Stimulated activated CD4-positive, alpha-beta T cell treated with anti-CD3 and anti-CD28 coated beads, Interleukin-4, amount 100 ng/mL, for 1 hour (primary cell): ENCODE measurements at places on chromosomes 5 and 9.
A peak's percentile ranks its signal among the peaks of the same experiment; 100 is the strongest.

DNA sequence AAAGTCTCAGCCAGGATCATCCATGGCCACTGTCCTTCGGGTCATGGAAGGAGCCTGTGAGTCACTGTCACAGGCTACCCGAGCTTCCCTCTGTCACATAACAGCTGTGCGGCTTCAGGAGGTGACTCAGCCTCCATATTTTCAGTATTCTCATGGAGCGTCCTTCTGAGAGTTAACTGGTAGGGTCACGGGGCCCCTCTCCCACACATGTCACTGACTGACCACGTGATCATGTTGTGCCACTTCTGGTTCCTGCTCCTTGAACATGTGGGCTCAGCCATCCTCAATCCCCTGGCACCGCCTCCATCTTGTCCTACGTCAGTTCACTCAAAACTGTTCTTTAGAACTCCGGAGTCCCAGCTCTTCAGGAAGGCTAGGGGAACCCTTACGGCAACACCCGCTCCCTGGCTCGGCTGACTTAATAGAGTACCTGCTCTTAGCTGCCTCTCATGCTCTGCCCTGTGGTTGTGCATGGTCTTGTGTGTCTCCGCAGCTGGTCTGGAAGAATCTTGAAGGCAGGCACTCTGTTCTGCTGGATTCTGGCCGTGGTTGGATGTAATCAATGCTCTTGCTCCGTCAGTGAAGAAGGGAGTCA, 182.8 kb downstream of the ICE1 start:
- DNase-seq: no peak

DNA sequence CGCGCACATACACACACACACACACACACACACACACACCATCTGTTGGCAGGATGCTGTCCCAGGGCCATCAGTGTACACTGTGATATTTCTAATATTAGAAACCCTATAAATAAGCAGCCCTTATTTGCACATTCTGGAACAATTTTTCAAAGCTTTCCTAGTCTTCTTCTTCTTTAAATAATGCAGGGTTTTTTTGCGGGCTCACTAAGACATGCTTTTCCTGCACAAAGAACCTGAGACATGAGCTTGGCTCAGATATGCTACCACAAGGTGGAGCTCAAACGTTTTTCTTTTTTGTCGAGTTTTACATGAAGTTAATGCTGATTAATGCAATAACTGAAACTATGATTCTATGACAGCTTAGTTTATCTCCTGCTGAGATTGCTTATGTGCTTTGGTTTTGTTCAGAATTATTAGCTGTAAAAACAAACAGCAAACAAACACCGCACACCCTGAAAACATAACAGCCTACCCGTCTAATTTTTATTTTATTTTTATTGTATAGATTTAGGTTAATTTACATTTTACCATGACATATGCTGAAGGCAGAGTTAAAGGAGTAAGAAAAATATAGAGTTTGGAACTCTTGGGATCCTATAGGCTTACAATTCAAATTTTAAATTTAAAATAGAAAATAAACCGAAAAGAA, 95.8 kb downstream of the ALDH1A1 start:
- DNase-seq: no peak

- DNase-seq: no peak
These were observed 100.4 kb downstream of the TRIM36 start for GRCh38 chr5:115069087-115069968.

GRCh38 chr9:133726401-133727276, 11.5 kb downstream of the SARDH start:
- peak; percentile 67 for DNase-seq

DNA sequence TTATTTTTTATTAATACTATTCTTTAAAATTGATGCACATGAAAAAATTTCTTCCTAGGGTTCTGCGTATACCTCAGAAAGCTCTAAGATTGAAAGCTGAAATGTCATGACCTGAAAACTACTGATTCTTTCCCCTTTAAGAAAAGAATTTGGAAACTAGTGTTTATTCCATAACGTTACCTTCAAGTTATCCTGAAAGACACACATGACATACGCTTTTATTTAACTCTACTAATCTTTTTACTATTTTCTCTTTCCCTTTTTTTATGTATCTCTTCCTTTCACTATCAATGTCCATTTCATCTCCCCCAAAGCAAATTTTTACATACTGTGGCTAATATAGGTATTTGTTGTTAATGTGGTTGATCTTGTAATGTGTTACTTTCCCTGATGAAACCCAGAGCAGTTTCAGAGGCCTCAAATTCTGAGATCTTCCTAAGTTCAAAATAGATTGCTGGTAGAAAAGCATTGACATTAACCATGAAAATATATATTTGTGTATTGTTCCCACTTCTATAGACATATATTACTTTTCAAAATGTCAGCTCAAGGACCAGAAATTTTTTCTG, 7.4 kb downstream of the NIPBL start:
- DNase-seq: no peak

DNA sequence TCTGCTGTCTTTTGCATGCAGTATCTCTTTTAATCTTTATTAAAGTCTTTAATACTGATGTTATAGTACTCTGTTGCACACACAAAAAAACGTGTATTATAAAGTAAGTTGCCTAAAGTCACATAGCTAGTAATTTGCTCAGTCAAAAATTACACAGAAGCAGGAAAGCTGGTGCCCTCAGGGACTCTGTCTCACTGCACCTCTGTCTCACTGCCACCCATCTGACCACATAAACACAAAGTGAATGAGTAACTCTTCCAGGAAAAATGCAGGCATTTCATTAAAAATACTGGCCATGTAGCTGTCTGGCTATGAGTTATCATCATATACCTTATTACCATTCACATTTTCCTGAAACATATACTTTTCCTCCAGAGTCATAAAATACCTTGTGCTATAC, 591.7 kb downstream of the CSNK1G3 start:
- no peak for DNase-seq

DNA sequence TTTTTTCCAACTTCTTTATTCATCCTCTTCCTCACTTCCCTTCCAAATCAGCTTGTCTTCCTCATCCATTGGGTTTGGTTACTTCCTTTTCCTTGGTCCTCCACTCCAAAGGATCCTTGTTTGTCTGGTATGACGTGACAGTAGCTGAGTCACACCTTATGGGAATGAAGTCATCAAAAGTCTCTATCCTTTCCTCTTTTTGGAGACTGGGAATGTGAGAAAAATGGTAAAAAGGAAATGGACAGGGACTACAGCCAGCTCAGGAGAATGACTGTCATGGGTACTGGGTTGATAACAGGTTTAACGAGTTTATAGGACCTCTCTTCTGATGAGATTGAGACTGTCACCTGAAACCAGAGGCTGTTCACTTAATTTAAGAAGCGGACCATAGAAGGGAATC, 76.2 kb upstream of the MYO10 start:
- no peak for DNase-seq

DNA sequence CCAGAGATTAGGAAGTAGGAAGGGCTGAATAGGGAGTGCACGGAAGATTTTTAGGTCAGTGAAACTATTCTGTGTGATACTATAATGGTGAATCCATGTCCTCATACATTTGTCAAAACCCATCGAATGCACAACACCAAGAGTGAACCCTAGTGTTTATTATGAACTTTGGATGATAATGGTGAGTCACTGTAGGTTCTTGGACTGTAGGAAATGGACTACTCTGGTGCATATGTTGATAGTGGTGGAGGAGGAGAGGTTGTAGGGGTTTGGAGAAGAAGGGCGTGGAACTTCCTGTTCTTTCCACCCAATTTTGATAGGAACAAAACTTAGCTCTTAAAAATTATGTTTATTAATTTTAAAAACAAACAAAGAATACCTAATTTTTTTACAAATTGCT, 14.3 kb downstream of the CTSL start:
- no peak for DNase-seq

GRCh38 chr9:114369216-114370130, 18.3 kb downstream of the AKNA start:
- DNase-seq: no peak

- no peak for DNase-seq
These were observed 391.8 kb downstream of the ARHGEF28 start for GRCh38 chr5:74017786-74018211.

GRCh38 chr9:132647806-132648205, 22.0 kb downstream of the DDX31 start:
- no peak for DNase-seq

DNA sequence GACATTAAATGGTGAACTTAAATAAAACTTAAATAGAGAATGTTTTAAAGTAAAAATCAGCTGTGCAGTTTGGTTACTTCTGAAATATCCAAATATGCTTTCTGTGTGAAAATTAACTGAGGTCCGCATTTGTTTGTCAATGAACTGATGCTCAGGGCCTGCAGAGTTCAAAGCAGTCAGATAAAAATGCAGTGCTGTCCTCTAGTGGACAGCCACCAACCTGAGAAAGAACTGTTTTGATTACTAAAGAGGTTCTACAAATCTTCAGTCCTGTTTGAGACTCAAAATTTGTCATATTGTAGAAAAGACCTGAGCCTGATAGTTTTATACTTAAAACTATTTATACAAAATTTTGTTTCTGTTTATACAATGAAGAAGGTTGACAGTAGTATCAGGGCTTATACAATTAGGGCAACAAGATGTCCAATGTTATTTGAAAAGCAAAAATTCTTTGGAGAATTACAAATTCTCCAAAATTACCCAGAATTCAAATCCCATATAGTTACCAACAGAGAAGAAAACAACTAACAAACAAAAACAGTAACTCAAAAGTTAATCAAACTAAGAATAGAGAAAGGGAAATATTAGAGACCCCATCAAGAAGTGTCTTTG, 232.3 kb upstream of the TBCA start:
- no peak for DNase-seq

- DNase-seq: no peak
These were observed 53.7 kb upstream of the EXOC3 start for GRCh38 chr5:389197-389821.

DNA sequence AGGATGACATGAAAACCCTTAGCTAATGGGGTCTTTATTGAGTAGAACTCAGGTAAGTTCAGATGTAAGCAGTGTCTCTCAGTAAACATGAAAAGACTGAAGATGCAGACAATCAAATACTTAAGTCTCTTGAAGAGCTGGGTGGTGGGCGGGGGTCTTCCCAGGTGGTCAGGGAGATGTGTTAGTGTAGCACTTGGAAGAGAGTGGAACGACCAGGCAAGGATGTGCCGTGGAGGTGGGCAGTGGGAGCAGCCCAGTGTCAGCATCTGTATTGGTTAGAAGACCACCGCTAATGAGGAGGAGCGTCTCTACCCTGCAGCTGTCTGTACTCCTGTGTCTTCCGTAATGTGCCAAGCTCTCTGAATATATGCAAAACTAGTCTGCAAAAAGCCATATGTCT, 4.4 kb downstream of the S1PR3 start:
- DNase-seq: no peak

DNA sequence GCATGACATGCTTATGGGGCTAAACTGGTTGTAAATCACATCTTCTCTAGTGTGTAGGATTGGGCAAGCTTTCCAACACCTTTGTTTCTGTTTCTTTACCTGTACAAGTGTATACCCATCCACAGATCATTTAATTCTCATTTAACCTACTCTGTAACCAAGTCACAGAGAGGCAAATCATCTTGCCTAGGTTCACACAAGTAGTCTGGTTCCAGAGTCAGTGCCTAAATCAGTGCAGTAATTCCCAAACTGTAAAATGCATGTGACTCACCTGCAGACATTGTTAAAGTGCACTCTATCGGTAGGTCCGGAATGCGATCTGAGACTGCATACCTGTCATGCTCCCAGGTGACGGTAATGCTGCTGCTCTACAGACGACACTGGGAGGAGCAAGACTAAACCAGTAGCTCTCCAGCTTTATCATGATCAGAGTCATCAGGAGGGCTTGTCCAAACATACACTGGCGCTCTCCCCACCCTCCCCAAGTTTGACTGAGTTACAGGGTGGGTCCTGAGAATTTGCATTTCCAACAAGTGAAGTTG, 107.9 kb upstream of the FREM1 start:
- DNase-seq: no peak

DNA sequence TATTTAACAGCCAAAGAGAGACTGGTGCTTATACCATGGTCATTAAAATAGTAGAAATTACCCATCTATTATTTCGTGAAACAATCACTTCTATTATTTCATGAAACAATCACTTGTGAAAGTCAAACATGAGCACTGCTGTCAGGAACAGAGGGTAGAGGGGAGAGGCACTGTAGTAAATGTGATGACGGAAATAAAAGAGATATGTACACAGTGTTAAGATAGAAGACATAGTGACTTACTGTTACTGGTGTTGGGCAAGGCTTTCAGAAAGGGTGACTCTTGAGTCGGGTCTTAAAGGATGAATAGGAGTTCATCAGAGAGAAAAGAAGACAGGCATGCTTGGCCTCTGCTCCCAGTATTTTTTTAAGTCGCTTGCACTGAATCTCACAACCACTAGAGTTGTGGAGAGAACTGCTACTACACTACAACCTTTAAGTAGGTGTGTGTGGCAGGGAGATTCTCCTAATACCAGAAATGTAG, 162.6 kb upstream of the GNA14 start:
- no peak for DNase-seq

DNA sequence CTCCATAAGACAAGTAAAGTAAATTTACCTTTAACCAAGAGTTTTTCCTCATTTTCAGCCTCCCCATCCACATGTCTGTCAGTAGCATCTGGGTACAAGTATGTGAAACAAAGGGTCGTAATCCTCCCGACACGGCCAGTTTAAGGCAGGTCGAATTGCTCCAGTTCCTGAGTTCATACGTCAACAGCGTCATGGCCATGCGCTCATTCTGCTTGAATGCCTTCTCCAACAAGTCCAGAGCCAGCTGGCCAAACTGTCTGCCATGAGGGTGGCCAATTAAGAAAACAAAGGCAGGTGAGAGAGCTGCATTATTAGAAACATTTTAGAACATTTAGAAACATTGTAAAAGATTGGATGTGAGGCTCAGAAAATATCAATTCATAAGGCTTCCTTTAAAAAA, 87.5 kb downstream of the TRPM6 start:
- no peak for DNase-seq

DNA sequence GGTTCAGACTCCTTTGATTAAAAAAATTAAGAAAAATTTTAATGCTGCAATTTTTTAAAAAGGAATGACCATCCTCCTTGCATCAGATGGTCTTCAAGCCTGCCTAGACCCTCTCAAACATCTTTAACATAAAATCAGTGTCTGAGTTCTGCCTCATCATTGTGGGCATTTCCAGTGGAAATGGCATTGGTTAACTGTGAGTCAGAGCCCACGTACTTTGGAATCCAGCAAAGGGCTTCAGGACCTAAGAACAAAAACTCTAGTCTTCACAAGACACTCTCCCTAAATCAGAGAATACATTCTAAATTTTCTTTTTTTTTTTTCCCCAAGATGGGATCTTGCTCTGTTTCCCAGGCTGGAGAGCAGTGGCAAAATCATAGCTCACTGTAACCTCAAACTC, 9.4 kb upstream of the C5orf15 start:
- no peak for DNase-seq

DNA sequence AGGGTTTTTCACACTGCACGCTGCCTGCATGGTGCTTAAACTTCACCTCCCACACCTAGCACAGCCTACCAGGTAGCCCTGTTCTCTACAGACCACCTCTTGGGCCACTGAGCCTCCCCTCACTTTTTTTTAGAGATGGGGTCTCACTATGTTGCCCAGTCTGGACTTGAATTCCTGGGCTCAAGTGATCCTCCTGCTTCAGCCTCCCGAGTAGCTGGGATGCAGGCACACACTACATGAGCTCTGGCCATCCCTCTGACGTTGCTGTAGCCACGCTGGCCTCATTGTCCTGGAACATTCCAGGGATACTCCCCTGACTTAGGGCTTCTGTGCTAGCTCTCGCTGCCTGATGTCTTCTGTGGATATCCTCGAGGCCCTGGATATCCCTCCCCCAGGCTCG, 7.2 kb upstream of the CACFD1 start:
- no peak for DNase-seq
